ENCODE measurements at places on chromosomes 5 and 9. TPM values are rescaled to one million over a fixed set of nuclear protein-coding genes. Genes with fewer than 3 reads are reported as not detected.

DNA sequence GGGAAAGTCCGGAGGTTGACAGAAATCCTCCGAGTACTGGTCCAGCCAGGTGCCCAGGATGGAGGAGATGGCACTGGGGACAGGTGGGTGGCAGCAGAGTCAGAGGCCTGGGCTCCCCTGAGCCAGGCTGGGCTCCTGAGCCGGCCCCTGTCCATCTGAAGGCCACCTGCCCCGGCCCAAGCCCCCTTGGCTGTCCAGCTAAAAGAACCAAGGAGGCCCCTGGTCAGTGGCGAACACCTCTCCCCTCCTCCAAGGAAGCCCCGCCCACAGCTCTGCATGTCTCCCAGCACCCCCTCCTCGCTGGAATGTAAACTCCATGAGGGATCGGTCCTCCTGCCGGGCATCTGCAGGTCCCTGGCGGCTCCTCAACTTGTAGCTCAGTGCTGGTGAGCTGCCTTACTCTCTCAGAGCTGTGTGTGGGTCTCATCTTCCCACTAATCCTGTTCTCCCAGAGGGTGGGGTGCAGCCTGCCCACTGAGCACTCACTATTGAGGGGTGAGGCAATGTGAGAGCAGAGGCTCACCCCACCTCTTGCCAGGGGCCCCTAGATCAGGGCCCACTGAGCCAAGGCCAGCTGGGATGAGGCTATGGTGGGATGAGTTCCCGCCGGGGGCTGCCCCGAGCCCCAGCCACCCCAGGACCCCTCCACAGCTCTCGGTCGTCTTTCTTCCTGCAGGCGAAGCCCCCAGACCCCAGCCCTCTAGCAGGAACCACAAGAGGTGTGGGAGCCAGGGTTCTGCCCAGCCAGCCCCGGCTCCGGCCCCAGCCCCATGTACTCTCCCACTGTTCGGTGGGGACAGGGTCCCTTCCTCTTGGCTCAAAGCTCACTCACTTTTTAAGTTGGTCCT, 12.0 kb downstream of the RALGDS start:
- H3K4me3 ChIP-seq = no peak overlapping the region
- peaks cover 8% of the 10 kb centered on the region for H3K36me3 ChIP-seq

DNA sequence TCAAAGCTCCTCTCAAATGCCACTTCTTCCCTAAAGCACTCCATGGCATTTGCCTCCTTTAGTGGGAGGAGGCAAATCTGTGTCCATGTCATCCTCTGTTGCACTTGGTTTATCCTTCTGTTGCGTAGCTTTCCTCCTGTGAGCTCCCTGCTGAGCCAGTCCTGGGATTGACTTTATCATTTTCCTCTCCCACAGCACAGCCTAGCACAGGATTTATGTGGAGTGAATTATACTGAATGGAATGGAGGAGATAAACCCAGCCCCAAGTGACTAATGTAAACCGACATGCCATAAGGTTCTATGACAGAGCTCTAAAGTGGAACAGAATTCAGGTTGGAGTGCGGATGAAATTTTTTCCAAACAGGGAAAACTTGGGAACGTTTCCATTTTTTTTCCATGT, 26.4 kb upstream of the TOMM5 start:
- no peak overlapping the region for H3K4me3 ChIP-seq
- no peaks in the 10 kb centered on the region for H3K27me3 ChIP-seq
- H3K36me3 ChIP-seq = no peaks in the 10 kb centered on the region
- no peak overlapping the region for H3K27ac ChIP-seq
- no peak for DNase-seq

- no peaks in the 10 kb centered on the region for H3K27me3 ChIP-seq
- H3K36me3 ChIP-seq = no peaks in the 10 kb centered on the region
- no peak overlapping the region for H3K27ac ChIP-seq
- no peak overlapping the region for H3K4me3 ChIP-seq
Observed at GRCh38 chr5:176424181-176424580, 7.8 kb upstream of the CLTB start.

ZNF879 gene
- total RNA-seq = 7.9 TPM

ZDHHC12 gene
- total RNA-seq = 27.7 TPM
